NCI-H1105 (cell line): ENCODE measurements at places on chromosomes 16 and 17.

GRCh38 chr16:13315642-13316427, 414.4 kb downstream of the SHISA9 start:
- no peak for DNase-seq

GRCh38 chr17:68289936-68290267, 1.0 kb downstream of the SLC16A6 start:
- no peak for DNase-seq

DNA sequence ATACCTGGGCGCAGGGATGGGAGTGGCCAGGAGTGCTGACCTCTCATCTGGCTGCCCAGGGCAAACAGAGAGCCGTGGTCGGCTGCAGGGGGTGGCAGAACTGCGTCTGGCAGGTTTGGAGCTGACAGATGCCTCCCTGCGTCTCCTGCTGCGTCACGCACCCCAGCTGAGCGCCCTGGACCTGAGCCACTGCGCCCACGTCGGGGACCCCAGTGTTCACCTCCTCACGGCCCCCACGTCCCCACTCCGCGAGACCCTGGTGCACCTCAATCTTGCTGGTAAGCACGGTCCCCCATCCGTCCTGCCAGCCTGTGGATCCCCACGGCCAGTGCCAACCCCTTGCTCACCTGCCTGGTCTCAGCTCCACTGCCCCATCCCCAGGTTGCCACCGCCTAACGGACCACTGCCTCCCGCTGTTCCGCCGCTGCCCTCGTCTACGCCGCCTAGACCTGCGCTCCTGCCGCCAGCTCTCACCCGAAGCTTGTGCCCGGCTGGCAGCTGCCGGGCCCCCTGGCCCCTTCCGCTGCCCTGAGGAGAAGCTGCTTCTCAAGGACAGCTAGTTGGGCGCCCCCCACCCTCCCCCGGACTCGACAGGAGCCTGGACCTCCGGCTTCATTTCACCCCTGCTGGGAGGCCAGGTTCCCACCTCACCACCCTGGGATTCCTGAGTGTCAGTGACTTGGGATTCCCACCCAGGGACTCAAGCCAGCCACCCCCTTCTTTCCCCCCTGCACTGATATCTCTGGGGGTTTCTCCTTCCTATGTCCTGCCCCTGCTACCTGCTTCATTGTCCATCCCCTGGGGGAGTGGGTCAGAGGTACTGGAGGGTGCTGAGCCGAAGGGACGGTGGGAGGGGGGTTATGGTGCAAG, 2.0 kb upstream of the ORAI3 start:
- DNase-seq = no peak

- no peak for DNase-seq
Measured at GRCh38 chr16:8989099-8989878, 25.6 kb upstream of the USP7 start.

GRCh38 chr17:48558057-48558830, 13.3 kb upstream of the HOXB2 start:
- no peak for DNase-seq

GRCh38 chr16:86712158-86713009, 134.0 kb downstream of the FOXL1 start:
- no peak for DNase-seq

- no peak for DNase-seq
Measured at GRCh38 chr17:65163990-65164495, 26.9 kb downstream of the RGS9 start.

GRCh38 chr17:82823004-82823403, 16.8 kb downstream of the ZNF750 start:
- no peak for DNase-seq

GRCh38 chr16:28110074-28110473, 46.6 kb upstream of the GSG1L start:
- no peak for DNase-seq
